ENCODE measurements at places on chromosomes 7 and 10.

DNA sequence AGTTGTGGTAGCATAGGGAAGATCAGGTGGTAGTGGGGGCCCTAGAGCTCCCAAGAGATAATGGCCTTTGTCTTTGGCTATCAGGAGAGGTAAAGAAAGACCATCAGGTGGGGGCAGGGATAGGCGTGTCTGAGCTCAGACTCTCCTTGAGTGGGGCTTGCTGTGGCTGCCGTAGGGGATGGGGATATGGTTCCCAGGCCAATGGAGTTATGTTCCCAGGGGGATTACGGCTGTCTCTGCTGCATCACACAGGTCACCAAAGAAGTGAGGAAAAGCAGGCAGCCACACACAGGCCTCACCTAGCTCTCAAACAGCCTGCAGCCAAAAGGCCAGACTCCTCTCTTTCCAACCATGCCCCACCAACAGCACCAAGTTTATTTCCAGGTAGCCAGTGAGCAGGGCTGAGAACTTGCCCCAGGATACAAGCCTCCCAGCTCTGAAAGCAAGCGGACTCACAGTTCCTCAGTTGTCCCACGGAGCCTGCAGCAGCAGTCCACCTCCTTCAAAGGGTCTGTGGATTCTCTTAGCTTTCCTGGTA lies 37.6 kb upstream of the C1QL3 start:
- DNase-seq: no peak

GRCh38 chr10:100621360-100622205 lies 85.8 kb downstream of the HIF1AN start:
- no peak for DNase-seq

DNA sequence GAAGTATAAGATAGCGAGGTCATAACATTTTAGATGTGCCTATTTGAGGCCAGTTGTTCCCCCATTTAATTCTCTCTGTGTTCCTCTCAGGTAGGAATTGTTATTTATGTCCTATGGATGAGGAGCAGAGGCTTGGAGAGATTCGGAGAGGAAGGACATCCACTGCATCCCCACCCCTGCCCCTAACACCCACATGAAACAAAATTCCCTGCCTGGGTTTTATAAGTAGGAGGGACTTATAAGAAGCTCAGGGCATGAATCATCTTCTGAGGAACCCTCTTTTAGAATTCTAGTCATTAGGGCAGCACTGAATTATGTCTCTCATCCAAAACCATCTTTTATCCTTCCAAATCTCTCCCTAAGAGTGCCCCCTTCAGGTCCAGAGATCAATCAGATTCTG lies 5.0 kb downstream of the CHAT start:
- no peak for DNase-seq

DNA sequence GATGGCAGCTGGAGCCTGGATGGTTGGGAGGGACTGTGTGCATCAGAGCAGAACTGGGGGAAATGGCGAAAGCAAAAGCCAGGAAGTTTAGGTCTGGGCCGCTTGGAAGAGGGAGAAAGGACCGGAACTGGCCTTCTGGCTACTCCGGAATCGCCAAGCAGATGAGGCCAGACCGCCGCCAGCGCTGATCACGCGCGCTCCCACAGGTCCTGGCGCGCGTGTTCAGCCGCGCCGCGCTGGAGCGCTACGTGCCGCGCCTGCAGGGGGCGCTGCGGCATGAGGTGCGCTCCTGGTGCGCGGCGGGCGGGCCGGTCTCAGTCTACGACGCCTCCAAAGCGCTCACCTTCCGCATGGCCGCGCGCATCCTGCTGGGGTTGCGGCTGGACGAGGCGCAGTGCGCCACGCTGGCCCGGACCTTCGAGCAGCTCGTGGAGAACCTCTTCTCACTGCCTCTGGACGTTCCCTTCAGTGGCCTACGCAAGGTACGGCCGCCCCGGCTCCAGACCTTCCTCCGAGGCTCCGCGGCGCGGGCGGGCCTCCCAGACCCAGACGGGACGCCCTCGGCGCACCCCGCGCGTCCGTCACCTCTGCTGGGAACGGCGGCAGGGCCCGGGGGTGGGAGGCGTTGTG lies 2.0 kb downstream of the CYP26C1 start:
- DNase-seq: no peak

DNA sequence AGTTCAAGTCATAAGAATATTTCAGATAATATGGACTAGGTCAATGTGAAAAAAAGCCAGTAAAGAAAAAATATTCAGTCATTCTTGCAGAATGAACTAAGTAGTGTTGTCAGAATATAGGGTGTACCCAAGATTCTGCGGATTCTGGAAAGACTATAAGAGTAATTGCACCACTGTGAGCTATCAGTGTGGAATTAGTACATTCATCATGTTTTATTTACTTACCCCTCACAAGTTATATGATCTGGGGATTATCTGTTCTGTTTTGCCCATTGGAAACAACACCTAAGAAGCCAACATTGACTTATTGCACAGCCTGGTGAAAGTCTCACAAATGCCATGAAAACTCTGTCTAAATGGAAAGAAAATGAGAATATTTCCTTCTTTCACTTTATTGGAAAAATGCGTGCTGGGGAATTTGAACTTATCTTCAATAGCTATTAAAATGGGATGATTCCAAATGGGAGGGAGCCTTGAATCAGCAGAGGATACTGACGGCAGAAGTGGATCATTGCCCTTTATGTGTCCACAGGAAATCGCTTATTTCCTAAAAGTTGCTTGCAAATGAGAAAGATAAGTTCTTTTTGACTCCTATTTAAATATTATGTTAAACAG lies 563.3 kb upstream of the POM121L12 start:
- no peak for DNase-seq

Measured in brain microvascular endothelial cell (primary cell).